ENCODE measurements at places on chromosomes 6 and 20. TPM values are rescaled to one million over a fixed set of nuclear protein-coding genes. Genes with fewer than 3 reads are reported as not detected.

Gene CEP85L
- total RNA-seq, result 12.1 TPM

Gene C20orf202
- not detected for total RNA-seq

Gene ZNF831
- total RNA-seq, result not detected

Gene PHACTR3
- not detected for total RNA-seq

Gene PXMP4
- 8.8 TPM for total RNA-seq

Gene SYTL3
- 0.37 TPM for total RNA-seq
